CD4-positive, alpha-beta T cell (primary cell): ENCODE measurements at places on chromosomes 12 and 14. TPM values are rescaled to one million over a fixed set of nuclear protein-coding genes. Genes with fewer than 3 reads are reported as not detected.

DNA sequence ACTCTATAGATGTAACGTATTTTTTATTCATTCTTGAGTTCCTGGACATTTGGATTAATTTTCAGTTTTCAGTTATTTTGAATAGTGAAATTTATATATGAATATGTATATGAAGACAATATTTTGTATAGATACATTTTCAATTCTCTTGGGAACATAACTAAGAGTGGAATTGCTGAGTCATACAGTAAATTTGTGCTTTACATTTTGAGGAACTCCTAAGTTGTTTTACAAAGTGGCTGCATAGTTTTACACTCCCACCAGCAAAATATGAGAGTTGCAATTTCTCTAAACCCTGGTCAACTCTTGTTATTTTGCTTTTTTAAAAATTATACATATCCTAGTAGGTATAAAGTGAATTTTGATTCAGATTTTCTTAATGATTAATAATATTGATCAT is 1838.6 kb upstream of the SEL1L start:
- no peak for DNase-seq

GRCh38 chr14:44279357-44279756 is 227.7 kb downstream of the FSCB start:
- no peak for DNase-seq

GRCh38 chr14:51262868-51263267 is 22.8 kb downstream of the TMX1 start:
- no peak for DNase-seq

GRCh38 chr12:131710464-131711457 is at the start of gene SFSWAP:
Gene SFSWAP (plus strand): TSS chr12:131711090. CDS start chr12:131711230, 140 bp downstream.
- DNase-seq = peak; percentile 71

DNA sequence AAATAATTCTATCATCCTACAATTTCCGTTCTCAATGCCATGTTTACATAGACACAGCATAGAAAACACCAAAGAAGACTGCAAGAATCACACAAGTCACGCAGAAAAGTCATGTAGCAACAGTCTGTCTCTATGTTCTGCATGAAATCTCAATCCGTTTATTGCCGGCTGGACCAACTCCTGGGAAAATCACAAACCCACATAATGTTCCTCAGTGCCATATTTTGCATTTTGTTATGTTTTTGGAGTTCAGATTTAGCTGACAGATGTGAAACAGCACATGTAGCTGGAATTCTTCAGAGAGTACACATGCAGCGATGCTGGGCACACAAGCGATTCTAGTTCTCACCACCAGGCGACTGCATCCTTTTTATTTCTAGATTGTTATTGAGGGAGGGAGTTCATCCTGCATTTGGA is 193.1 kb downstream of the APAF1 start:
- no peak for DNase-seq

DNA sequence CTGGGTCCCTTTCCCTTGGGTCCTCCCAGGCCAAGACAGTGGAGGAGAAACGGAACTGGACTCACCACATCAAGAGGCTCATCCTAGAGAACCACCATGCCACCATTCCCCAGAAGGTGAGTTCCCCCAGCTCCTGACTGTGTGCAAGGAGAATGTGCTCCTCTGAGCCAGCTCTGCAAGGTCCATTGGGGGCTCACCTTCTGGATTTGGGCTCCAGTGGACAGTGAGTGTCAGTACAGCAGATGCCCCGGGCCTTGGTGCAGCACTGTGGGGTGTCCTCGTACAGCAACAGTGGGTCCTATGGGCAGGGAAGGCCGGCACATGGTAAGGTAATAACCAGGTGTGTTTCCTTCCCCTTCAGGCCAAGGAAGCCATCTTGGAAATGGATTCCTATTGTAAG is 27.8 kb downstream of the PLEKHG3 start:
- DNase-seq = no peak

- DNase-seq = no peak
Measured at GRCh38 chr14:34693228-34693939, 21.0 kb downstream of the CFL2 start.

DNA sequence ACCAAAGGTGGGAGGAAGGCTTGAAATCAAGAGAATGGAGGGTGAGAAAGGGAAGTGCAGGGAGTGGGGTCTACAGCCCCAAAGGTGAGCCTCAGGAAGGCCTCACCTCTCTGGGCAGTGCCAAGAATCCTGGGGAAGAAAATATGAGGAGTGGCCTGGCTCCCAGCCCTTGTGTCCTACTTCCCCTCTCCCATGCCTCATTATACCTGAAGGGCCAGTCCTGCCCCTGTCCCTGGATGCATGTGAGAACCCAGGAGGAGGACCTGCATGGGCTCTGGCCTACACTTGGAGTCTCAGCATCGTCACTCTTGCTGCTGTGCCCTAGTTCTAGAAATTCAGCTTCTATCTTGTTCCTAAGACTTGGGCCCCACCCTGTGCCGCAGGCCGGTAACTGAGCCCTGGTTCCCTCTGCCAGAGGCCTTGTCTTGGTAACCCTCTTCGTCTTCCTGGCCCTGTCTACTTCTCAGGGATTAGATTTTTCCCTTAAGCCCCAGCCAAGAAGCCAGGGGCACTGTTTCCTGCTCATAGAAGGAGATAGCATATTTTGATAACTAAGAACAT is 10.9 kb upstream of the MYH7 start:
- DNase-seq = no peak

DNA sequence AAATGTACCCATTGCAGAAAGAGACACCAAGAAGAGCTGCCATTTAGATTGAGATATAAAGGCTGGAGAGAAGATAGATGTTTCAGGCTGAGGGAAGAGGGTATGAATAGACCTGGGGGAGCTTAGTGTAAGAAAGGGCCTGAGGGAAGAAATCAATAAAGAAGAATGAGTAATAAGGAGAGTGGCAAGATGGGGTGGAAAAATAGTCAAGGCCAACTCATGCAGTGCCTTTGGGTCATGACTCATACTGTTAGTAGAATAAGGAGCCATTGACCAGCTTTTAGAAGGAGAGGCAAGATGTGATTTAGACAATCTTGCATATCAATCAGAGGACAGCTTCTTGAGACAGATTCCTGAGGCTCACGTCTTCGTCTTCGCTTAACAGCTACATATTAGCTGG is 287.5 kb downstream of the DUSP6 start:
- DNase-seq = no peak

DNA sequence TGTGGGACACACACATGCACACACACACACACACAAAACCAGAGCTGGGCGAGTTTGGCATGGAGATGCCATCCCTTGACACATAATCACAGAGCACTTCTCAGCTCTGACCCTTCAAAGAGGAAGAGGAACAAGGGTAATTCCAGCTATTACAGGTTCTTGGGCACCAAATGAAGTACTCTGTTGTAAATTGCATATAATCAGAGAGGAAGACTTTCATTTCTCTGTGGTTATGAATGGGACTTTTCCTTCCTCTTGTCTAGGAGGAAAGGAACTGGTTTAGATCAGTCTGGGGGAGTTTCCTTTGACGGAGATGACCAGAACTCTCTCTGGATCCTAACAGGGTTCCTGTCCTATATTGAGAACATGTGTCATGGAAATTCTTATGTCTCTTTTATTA is 26.4 kb upstream of the FGF6 start:
- DNase-seq = no peak

GRCh38 chr12:132404951-132405741 is 75.8 kb upstream of the GALNT9 start:
- DNase-seq = no peak

DNA sequence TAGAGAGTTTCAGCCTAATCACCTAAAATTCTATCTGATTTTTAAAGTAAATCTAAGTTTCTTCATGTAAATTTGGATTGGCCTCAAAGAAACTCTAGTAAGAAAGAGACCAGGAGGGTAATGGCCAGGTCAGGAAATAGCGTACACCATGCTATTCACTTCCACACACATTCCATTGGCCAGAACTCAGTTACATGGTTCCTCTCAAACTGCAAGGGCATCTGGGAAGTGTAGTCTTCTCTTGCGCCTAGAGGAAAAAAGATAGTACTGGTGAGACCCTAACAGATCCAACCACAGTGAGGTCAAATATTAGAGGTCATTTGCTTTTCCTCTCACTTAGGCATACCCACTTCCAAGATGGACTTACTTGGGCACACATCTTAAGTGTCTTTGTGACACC is 39.1 kb downstream of the MBIP start:
- DNase-seq = no peak

GRCh38 chr12:22034709-22035506 is 11.1 kb upstream of the CMAS start:
- DNase-seq = no peak

DNA sequence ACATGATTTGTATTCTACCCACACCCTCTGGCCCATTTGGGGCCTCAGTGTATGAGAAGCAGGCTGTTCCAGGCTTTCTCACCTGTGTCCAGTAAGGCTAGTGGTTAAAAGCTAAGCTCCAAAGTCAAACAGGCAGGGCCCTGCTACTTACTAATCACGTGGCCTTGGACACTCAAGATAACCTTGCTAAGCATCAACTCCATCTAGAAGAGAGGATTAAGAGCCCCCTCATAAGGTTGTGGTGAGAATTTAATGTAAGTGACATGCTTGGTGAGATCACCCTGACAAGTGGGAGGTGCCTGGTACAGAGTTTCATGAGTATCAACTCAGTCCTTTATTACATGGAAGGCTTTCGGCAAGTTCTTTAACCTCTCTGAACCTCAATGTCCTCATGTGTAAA is 17.8 kb downstream of the ACSM4 start:
- DNase-seq = no peak

Gene INSM2
- not detected for total RNA-seq

Gene GPRC5D
- not detected for total RNA-seq

Gene RASAL1
- total RNA-seq = 2.7 TPM

Gene APPL2
- total RNA-seq = 58.8 TPM

Gene FLRT2
- total RNA-seq = not detected

Gene FOXA1
- not detected for total RNA-seq

Gene PTCSC3
- total RNA-seq = not detected

Gene AMDHD1
- 0.91 TPM for total RNA-seq

Gene KRT73
- total RNA-seq = 67.2 TPM
